Upper lobe of right lung (tissue), 1 donor: ENCODE measurements at places on chromosomes 16 and 17.

- DNase-seq: no peak
Observed at GRCh38 chr16:72739577-72739976, 308.4 kb downstream of the ZFHX3 start.

DNA sequence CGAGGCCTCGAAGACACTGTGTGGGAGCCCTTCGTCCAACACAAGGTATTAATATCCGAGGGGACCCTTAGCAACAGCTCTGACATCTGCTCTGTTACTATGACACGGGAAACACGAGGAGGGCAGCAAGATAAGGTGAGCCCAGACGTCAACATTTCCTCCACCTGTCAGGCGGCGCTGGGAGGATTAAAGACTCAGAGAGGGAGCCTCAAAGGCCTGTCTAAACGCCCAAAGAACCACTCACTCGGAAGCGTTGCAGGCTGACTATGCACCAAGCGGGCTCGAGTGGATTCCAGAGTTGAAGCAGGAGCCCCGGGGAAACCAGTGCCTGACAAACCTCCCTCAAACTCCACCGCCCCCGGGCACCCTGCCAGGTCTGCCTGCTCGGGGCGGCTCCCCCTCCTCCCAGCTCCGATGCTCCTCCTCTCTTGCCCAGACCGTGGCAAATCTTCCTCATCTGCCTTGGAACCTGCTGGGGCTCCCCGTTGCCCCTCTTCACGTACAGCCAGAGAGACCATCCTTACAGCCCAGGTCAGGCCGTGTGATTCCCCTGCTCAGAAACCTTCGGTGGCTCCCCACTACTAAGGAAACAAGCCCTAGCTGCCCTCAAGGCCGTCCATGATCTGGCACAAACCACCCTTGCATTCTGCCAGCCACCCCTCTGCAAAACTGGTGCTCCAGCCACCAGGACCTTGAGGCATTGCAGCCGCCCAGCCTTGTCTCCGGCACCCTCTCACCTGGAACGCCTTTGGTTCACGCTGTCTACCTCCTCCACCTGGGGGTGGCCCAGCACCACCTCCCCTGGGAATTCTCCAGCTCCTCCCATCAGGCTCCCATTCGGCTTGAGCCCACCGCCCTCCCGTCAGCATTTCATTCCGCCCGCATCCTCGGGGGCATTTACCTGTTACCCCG is 16.2 kb downstream of the RPH3AL start:
- DNase-seq: peak; percentile 92

- DNase-seq: no peak
Observed at GRCh38 chr17:9666461-9667050, 21.2 kb downstream of the USP43 start.

DNA sequence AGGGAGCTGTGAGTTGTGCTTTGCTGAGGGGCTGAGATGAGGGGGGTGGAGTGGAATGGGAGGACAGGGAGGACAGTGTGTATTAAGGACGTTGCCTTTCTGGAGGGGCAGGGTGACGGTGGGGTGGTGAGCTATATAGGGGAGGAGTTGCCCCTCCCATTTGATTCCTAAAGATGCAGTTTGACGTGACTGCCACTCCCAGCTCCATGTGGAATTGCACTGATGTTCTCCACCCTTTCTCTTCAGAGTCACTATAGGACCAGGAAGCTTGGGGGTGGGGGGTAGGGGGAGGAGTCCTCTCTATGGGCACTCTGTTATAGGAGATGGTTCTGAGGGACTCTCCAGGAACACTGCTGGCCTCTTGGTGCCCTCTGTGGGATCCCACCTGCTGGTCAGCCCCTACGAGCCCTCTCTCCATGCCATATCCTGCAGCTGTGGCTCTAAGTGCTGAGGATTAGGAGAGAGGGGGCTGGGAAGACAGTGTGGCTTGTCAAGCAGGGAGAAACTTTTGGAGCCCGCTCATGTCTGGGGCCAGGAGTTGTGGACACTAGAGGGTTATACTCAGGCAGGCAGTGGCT is 3.8 kb upstream of the NGFR start:
- no peak for DNase-seq

- no peak for DNase-seq
Observed at GRCh38 chr16:62253966-62254365, 217.7 kb upstream of the CDH8 start.

- no peak for DNase-seq
Observed at GRCh38 chr16:72481419-72481818, 309.5 kb upstream of the PMFBP1 start.

GRCh38 chr16:84496991-84497390 is 7.5 kb downstream of the MEAK7 start:
- DNase-seq: peak; percentile 4

- DNase-seq: no peak
Observed at GRCh38 chr16:65414284-65414984, 292.6 kb upstream of the CDH11 start.

GRCh38 chr16:12440228-12440530 is 363.5 kb downstream of the CPPED1 start:
- no peak for DNase-seq

- no peak for DNase-seq
Observed at GRCh38 chr16:78395035-78395434, 295.6 kb downstream of the WWOX start.

DNA sequence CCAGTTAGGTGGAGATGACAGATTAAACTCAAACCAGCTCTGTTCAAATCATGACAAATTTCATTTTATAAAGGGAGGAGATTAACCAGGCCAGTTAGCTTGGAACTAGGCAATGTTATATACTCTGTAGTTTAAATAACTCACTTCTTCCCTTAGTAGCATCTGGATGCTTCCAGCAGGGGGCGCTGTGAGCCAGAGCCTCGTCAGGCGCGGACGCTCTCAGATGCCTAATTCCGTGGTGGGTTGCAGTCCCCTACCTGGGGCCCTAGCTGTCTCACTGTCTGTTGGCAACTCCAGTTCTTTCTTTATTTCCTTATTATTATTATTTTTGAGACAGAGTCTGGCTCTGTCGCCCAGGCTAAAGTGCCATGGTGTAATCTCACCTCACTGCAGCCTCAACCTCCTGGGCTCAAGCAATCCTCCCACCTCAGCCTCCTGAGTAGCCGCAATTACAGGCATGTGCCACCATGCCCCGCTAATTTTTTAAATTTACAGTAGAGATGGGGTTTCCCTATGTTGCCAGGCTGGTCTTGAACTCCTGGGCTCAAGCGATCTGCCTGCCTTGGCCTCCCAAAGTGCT is 17.3 kb upstream of the WFDC1 start:
- peak; percentile 81 for DNase-seq

- no peak for DNase-seq
Observed at GRCh38 chr16:20300312-20301097, 26.8 kb downstream of the GP2 start.

- DNase-seq: no peak
Observed at GRCh38 chr17:74746922-74747321, 1.5 kb upstream of the NHERF1 start.

GRCh38 chr16:30567160-30567990 is 4.1 kb downstream of the ZNF688 start:
- no peak for DNase-seq
